T1000 (cell line): ENCODE measurements at places on chromosomes 3 and 15.

- no peak for DNase-seq
Observed at GRCh38 chr3:59538753-59539432, 489.1 kb upstream of the CFAP20DC start.

GRCh38 chr15:51846463-51847230, 17.2 kb downstream of the TMOD3 start:
- no peak for DNase-seq

DNA sequence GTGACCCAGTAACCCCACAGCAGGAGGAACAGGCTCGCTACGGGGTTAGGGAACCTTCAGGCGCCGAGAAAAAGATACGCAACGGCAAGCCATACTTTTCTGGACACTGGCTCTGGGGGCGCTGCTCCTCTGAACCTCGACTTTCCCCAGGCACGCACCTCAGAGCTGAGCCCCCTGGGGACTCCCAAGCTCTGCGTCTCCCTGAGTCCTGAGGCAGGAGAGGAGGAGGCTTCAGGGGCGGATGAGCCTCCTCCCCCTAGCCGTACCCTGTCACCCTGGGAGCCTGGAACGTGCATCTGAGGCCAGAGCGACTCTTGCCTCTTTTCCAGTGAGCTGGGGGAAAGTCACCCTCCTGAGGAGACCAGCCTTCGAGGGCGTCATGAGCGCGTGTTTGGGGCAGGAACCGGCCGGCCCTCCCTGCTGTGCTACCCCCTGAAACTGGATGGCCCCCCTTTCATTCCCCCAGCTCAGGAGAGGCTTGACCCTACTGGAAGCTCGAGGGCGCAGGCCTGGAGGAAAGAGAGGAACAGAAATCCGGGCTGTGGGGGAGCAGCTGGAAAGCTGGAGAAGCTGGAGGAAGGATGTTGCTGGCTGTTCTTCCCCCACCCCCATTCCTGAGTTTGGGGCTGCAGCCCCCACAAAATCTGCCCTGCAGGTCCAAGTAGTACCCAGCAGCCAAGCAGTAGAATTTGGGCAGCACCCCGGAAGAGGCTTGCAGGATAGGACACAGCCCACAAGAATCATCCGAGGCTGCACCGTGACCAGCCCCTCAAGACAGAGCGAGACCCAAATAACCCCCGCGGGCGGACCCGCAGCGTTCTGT, 25.1 kb upstream of the POLG start:
- no peak for DNase-seq

DNA sequence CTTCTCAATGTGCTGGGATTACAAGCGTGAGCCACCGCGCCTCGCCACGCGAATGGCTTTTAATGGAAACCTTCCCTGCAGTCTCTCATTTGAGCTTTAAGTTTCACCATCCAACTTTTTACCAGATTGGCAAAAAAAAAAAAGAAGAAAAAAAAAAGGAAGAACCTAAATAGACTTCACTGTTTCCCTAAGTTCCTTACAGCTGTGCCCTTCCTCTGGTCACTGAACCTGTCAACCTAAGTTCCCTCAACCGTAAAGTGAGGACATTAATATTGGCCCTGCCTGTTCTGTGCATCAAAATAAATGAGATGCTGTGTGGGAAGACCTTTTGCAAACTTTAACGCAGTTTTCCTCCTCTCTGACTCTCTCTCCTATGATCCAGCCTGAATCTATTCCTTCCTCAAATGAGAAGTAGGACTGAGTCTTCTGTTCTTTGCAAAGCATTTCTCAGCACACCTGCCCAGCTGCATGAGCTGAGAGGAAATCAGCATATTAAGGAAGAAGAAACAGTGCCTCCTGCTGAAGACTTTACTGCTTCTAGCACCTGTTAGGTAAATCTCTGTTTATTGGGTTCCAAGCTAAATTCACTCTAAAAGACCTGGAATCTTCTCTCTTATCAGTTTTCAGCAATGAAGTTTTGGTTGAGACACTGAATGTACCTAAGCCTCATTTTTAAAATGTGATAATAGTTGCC, 99.6 kb upstream of the ETV5 start:
- DNase-seq, result no peak

DNA sequence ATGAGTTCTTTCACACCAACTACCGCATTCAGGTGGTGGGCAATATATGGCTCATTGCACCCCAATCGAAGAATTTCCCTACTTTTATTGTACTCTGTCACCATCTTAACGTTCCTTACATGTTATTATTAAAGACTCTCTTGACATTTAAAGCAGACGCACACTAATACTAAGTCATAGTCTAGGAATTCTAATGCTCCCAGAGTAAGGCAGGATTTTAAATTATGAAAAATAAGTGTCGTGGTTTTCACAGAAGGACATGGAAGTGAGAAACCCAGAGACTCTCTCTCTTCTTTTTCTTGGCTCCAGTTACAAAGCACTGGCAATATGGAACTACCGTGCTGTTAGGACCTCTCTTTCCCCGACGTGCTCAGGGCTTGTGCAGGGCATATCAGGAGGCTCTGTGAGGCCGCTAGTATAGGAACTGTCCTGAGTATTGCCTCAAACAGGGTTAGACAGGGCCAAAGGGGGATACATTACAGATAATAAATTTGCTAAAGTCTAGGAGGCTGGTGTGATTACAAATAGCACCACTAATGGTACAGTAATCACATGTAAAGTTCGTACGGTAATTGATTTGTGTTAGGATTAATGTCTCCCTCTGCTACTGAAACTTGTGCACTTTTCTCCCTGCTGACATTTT, 590.8 kb downstream of the FOXP1 start:
- no peak for DNase-seq

GRCh38 chr15:39269821-39270220, 311.1 kb upstream of the THBS1 start:
- no peak for DNase-seq

DNA sequence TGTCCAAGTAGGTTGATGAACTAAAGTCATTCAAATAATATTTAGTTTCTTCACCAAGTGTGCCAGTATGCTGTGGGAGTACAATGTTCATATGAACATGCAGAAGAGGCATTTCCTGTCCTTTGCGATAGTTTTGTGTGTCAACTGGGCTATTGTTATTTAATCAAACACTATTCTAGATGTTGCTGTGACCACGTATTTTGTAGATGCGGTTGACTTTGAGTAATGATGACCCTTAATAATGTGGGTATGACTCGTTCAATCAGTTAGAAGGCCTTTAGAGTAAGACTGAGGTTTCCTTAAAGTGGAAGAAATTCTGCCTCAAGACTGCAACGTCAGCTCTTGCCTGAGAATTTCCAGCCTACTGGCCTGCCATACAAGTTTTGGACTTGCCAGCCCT, 470.7 kb upstream of the CBLB start:
- no peak for DNase-seq

GRCh38 chr3:197600796-197601565, 45.2 kb upstream of the BDH1 start:
- DNase-seq, result no peak

GRCh38 chr15:74337146-74337545, 30.3 kb downstream of the CYP11A1 start:
- DNase-seq, result no peak

- DNase-seq, result no peak
Observed at GRCh38 chr15:101672298-101672697, 20.1 kb upstream of the TM2D3 start.

DNA sequence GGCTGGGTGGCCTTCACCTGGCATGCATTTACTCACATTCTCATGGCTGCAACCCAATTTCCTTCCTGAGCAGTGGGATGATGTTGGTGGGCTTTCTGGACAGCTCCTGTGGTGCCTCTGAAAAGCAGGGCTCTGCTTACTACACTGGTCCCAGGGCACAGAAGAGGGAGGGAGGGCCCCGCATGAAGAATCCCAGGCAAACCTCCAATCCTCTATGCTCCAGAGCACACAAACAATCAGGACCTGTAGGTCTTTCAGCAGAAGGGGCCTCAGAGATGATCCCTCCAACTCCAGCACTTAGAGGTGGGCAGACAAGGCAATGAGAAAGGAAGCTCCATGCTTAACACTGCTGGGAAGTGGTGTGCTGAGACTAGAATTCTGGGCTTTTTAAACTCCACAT, 231.7 kb upstream of the ICE2 start:
- no peak for DNase-seq

DNA sequence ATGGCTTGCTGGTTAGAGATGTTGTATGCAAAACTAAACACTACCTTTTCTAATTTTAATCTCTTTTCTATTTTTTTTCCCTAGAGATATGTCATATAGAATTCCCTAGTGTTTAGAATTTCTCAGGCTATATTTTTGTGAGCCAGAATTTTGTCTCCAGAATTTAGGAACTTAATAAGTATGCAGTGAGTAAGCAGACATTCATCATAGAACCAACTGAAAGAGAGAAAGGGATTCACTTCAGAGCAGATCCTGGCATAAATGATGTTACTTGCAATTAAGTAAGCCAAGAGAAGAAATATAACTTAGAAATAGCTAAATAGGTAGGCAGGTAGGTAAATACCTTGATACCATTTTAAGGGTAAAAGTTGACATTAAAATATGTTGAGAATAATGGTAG, 288.9 kb downstream of the ZNF385D start:
- no peak for DNase-seq

GRCh38 chr15:95988574-95988887, 342.0 kb upstream of the NR2F2 start:
- DNase-seq, result no peak

DNA sequence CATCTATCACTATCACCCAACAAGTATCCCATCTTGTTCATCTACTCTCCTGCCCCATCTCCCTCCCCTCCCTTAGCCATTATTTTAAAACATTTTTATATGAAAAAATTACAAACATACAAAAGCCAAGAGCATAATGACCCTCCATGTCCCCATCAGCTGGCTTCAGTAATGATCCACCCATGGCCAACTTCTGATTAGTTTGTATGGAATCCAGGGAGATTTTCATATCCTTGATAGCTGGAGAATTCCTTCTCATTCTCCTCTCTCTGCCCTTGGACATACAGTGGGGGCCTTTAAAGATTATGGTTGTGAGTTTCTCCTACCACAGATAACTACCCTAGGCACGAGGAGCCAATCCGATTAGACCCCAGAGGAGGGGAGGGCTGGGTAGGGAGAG, 40.2 kb downstream of the IRAK2 start:
- no peak for DNase-seq

DNA sequence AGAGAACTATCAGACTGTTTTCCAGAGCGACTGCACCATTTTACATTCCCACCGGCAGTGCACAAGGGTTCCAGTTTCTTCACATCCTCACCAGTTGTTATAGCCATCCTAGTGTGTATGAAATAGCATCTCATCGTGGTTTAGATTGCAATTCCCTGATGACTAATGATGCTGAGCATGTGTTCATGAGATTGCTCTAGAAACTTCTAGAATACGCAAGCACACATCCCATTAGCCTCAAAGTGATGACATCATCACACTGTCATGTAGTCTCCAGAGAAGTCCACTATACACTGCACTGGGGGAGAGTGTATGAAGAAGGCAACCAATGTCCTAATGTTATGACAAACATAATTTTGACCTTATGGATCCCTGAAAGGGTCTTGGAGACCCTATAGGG, 30.1 kb downstream of the FBLN2 start:
- no peak for DNase-seq

- DNase-seq, result no peak
Observed at GRCh38 chr3:182058488-182058887, 346.8 kb downstream of the SOX2 start.

- DNase-seq, result no peak
Observed at GRCh38 chr3:78022232-78022631, 982.3 kb downstream of the ROBO2 start.

GRCh38 chr3:138172625-138173024, 2.1 kb downstream of the DBR1 start:
- DNase-seq, result no peak

DNA sequence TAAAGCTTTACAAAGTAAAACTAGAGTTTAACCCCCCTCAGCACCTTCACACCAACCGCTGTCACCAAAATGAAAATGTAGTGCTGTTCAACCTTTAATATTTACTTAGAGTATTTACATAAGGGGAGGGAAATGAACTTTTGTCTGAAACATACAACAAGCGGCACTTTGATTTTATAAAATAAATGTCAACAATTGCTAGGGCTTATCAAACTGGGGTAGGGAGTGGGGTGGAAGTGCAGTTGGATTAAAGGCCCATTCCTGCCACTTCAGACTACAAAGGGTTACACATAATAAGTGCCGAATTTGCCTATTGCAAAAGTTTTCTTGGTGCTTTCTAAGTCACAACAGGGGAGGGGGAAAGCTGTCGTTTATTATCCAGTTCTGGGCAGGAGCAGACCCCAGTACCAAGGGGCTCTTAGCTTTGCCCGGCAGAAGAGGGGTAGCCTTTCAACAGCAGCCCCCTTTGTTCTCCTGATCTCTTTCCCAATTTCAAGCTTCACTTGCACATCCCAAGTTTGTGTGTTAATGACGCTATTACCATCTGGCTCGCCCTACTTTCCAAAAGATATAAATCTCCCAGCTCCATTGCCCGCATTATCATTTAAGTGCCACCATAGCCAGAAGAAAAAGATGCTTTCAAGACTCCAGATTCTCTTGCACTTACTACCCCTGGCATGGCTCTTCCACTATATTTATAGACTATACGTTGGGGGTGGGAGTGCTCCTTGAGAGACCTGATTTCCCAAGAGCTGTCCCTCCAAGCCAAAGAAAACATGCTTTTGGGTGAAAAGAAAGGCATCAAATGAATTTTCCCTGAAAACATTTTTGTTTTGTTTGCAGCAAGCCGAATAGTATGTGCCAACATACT, 17.0 kb downstream of the SOX2 start:
- DNase-seq, result no peak

- DNase-seq, result no peak
Observed at GRCh38 chr3:157111518-157111917, 48.4 kb downstream of the CCNL1 start.

- DNase-seq, result no peak
Observed at GRCh38 chr3:196706731-196707130, 5.3 kb downstream of the CEP19 start.

DNA sequence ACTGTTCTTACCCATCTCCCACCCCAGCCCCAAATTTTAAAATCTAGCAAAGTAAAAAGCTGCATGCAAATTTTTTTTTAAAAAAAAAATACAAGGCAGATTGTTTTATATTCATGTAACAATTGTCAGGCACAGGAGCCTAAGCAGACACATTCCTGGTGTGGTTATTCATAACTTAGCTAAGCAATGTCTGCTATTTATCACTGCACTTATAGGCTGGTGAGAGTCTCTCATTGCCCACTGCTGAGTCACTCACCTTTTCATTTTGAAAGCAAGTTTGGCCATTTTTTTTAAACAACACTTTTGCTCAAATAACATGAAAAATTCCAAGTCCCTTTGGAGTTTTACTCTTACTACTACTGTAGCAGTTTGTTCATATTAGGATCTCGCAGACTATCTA, 413.9 kb downstream of the RBMS3 start:
- peak; percentile 14 for DNase-seq

GRCh38 chr3:57911593-57911992, 96.6 kb upstream of the FLNB start:
- no peak for DNase-seq

GRCh38 chr3:66583424-66584040, 82.7 kb upstream of the LRIG1 start:
- DNase-seq, result no peak
